NB4 (cell line): ENCODE measurements at places on chromosomes 1 and 21.

GRCh38 chr1:16900751-16901150 is 5.0 kb downstream of the RNU1-2 start:
- DNase-seq = no peak

DNA sequence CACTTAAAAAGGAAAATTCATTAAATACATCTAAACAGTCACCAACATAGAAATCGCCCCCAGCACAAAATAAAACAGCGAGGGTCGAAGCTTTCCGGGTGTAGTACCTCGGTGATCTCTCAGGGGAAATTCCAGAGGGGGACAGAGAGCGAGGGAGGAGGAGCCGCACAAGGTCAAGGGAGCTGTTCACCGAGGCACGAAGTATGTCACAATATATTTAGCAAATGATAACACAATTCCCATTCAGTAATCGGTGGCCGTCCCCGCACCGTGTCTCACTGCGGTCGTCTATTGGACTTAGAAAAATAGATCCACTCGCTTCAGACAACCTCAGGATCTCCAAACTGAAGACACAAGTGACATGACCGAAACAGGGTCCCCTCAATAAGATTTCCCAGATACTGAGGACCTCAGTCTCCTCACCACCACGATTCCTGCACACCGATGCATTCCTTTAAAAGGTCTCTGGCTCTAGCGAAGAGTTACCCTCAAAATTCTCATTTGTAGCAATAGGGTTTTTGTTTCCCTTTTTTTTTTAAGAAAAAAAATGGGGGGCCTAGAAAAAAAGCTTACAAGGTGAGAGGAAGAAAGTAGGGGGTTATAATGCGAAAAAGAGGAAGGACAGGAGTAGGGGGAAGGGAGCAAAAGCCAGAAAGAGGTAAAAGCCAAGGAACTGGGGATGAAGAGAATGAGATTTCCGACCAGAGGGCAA is 1.1 kb downstream of the LPGAT1 start:
- DNase-seq = peak; percentile 34

- no peak for DNase-seq
Observed at GRCh38 chr21:41823166-41823565, 56.0 kb downstream of the PRDM15 start.

DNA sequence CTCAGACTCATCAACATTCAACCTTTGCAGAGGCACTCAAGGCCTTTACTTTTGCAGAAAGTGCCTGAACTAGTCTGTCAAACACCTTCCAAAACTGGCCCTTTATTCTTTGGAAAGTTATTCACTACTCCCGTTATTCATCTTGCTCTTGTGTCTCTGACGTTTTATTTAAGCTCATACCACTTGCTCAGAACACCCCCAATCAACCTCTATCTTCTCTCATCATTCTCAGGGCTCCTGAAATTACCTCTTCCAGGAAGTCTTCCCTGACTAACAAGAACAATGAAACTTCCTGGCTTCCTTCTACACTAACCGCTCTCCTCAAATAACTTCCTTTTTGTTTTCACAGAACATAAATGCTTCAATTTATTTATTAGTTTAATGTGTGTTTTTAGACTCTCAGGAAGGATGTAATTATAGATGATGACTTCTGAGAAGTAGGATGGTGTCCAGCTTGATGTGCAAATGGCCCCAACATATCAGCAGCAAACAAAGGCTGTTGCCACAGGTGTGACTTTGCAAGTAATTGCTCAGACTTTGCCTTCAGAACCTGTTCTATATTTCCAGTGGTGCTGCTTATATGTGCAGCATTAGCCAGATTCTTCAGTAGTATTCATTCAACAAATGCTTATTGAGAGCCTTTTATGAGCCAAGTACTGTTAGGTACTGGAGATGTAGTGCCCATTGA is 22.8 kb upstream of the BATF3 start:
- no peak for DNase-seq

- DNase-seq = no peak
Observed at GRCh38 chr1:9150582-9151327, 21.9 kb upstream of the GPR157 start.

DNA sequence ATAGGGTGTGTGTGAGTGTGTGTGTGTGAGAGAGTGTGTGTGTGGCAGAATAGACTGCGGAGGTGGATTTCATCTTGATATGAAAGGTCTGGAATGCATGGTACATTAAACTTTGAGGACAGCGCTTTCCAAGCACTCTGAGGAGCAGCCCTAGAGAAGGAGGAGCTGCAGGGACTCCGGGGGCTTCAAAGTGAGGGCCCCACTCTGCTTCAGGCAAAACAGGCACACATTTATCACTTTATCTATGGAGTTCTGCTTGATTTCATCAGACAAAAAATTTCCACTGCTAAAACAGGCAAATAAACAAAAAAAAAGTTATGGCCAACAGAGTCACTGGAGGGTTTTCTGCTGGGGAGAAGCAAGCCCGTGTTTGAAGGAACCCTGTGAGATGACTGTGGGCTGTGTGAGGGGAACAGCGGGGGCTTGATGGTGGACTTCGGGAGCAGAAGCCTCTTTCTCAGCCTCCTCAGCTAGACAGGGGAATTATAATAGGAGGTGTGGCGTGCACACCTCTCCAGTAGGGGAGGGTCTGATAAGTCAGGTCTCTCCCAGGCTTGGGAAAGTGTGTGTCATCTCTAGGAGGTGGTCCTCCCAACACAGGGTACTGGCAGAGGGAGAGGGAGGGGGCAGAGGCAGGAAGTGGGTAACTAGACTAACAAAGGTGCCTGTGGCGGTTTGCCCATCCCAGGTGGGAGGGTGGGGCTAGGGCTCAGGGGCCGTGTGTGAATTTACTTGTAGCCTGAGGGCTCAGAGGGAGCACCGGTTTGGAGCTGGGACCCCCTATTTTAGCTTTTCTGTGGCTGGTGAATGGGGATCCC is 18.3 kb upstream of the HDAC1 start:
- DNase-seq = peak; percentile 31

DNA sequence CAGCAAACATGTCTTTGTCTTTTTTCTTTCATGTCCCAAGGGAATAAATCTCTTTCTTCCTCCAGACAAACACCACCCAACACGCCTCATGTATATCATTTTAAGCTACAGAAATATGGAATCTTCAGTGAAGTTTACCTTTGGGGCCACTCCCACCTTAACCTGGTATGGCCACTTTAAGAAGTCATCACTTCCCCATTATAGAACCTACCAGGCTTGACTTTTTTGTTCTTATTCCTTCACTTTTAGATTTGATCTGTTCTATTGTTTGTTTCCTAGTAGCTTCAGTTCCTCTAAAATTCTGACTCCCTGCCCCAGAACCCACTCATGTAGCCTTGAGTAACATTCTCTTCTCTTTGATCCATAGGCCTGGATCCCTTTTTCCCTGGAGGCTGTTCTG is 226.3 kb downstream of the HLX start:
- no peak for DNase-seq

DNA sequence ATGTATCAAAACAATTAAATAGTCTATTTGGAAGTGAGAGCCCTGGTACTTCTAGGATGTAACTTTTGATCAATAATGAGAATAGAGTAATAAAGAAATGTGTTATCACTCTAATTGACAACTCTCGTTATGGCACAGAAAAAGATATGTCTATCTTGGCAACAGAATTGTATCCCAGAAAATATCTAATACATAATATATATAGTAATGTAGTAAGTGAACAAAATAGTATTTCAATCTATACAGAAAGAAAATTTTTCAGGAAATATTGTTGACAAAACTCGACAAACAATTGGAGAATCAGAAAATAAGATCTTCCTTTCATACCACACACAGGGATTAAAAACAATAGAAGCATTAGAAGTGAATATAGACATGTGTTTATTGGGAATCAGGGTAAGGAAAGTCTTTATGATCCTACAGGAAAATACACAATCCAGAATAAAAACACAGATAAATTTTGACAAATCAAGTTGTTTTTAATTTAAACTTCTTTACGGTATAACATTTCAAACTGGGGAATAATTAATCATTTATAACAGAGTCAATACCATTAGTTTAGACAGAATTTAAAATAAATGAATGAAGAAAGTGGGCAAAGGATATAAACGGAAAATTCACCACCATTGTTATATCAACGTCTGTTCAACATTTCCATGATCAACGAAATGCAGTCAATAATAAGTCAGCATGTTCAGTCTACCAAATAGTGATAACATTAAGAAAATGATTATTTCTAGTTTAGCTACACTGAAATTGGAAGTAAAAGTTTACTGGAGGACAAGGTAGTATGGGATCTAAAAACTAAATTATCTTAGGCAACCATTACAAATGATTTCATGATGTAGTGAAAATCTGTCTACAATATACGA is 1526.5 kb upstream of the TPTE start:
- no peak for DNase-seq

- DNase-seq = no peak
Observed at GRCh38 chr1:25614501-25615171, 2.0 kb upstream of the MAN1C1 start.

- DNase-seq = no peak
Observed at GRCh38 chr1:178581351-178582303, 68.7 kb downstream of the TEX35 start.

GRCh38 chr1:100811808-100812207 is 82.8 kb downstream of the EXTL2 start:
- no peak for DNase-seq

GRCh38 chr21:22062472-22063139 is 1064.4 kb downstream of the NCAM2 start:
- DNase-seq = no peak

GRCh38 chr1:33317946-33318345 is 3.0 kb downstream of the A3GALT2 start:
- no peak for DNase-seq

DNA sequence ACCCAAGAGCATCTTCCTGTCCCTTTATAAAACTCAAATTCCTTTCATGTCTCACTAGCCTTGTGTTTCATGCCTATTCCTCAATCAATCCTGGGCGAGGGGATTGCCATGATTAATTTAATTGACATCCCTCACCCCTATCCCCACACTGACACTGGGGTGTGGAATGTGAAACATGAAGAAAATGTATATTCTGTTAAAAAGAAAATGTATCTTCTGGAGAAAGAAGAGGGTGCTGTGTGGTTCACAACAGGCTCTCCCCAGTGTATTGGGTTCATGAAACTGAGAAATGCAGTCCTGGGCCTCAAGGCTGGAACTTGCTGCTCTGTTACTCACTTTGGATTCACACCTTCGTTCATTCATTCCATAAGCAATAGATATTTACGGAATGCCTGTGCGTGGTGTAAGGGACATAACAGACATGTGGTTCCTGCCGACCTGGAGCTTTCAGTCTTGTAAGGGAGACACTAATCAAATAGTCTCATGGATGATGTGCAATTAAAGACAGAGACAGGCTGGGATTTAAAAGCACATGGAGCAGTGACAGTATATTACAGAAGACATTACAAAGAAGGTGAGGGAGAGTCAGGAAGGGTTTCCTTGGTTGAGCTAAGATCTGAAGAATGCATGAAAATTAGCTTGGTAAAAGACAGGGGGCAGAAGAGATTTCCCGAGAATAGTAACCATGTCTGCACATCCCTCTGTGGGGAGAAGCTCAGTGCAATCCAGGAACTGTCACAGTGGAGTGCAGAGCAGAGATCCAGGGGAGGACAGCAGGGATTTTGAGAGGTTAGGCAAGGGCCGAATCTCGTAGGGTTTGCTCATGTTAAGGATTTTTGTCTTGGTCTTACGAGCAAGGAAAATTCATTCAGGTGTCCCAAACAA is 32.1 kb downstream of the SERTAD4 start:
- no peak for DNase-seq

GRCh38 chr1:60921175-60921574 is 161.2 kb upstream of the NFIA start:
- DNase-seq = no peak

- DNase-seq = no peak
Observed at GRCh38 chr1:4668743-4669700, 14.6 kb downstream of the AJAP1 start.

GRCh38 chr1:67814121-67814772 is 19.0 kb downstream of the GNG12 start:
- DNase-seq = no peak

GRCh38 chr1:160544647-160545046 is 21.6 kb upstream of the SLAMF6 start:
- DNase-seq = peak; percentile 56

DNA sequence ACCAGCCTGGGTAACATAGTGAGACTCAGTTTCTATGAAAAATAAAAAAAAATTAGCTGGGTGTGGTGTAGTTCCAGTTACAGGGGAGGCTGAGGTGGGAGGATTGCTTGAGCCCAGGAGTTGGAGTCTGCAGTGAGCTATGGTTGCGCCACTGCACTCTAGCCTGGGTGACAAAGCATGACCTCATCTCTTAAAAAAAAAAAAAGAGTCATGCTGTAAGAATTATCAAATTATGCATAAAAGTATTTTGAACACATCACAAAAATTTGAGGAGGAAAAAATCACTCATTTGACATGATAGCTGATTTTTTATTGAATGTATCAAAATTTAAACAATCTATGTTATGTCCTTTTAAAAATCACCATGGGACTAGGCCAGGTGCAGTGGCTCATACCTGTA is 17.8 kb downstream of the CCDC30 start:
- peak; percentile 14 for DNase-seq
